ENCODE measurements at places on chromosomes 4 and X.
A peak's percentile ranks its signal among the peaks of the same experiment; 100 is the strongest.

DNA sequence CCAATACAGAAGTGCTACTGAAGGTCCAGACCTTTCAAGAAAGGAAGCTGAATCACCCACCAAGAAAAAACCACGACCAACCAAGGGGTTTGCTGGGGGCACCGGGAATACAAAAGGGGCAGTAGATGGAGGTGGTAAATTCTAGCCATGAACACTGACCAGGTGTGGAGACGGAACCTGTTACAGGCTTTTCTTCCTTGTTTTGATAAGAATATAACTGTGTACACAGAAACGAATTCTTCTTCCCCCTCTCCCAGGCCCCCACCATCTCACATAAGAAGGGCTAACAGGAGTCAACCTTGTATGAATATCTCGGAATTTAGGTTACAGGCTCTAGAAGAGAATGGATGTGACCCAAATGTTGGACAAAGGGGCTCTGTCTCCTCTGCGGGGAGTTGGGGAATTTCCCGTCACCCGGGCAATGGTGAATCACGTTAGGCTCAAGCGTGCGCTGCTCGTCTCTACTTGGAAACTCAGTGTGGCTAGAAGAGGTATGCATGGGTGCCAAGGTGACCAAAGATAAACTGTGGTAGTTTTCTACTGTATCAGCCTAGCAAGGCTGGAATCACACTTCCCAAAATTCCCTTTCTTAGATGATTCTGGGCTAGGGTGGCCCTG is 87.0 kb downstream of the AFAP1 start:
- no peak for DNase-seq

GRCh38 chr4:148444296-148445070 is 2.3 kb upstream of the NR3C2 start:
- DNase-seq: peak; percentile 21

GRCh38 chr4:24642981-24643547 is 58.7 kb upstream of the DHX15 start:
- DNase-seq: no peak

- no peak for DNase-seq
Measured at GRCh38 chr4:37685161-37685822, 884 bp downstream of the RELL1 start.

GRCh38 chr4:36267486-36268268 is 13.7 kb upstream of the DTHD1 start:
- no peak for DNase-seq

GRCh38 chr4:124862261-124862660 is 149.7 kb upstream of the ANKRD50 start:
- no peak for DNase-seq
